ENCODE measurements at places on chromosomes 1 and 21.

DNA sequence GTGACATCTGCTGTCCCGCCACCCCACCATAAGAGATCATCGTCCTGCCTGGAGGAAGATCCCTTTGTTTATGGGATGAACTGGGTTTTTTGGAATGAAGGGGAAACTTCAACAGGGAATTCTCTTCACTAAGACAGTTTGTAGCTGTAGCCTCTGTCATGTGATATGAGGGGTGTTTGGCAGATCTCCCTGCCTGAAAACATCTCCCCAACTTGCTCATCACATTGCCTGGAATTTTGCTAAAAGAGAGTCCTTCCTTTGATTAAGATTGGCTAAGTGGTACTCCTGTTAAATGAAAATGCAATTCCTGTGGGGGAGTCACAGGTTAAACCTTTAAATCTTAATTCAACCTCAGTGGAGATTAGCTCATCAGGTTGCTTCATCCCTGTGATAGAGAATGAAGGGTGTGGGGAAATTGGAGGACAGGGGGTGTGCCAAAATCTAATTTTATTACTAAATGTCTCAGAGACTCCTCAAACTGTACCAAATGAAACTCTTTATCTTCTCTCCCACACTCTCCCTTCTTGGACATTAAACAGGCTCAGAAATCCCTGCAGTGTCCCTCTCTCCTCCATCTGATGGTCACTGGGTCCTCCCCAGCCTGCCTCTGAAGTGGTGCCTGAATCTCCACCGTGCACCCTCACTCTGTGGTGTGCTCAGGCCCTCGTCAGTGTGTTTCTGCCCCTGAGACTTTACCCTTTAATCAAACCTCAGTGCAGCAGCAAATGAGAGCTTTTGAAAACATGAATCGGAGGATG lies 54.8 kb downstream of the IER5 start:
- no peak for DNase-seq

GRCh38 chr1:202220733-202221132 lies 27.1 kb downstream of the LGR6 start:
- no peak for DNase-seq

- no peak for DNase-seq
These were observed 64.4 kb upstream of the ETS2 start for GRCh38 chr21:38741092-38741949.

DNA sequence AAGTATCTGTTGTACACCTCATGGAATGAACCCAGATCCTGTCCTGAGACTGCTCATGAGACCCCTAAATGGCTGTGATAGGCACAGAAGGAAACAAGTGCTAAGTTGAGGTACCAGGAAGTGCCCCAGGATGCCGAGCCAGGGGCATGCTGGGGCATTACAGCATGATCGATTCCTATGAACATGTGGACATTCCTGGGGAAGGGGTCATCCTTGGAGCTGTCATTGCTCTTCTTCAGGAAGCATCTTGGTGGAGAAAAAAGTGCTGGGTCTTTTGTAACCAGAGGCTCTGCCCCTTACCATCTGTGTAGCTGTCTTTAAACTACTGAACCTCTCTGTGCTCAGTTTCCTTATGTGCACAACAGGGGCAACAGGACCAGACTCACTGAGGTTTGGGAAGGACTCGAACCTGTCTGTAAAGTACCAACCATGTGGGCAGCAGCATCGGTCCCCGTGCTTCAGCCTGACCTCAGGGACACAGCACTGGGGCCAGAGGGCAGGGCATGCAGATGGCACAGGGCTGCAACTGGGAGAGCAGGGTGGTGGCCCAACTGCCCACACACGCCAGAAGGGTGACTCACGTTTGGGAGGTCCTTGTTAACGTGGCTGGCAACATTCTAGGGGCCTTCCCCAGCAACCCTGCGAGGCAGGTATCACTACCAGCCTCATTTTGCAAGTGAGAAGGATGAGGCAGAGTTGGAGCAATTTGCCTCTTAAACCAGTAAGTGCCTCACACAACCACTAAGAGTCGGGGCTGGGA lies 142.3 kb upstream of the EDN2 start:
- DNase-seq: no peak

DNA sequence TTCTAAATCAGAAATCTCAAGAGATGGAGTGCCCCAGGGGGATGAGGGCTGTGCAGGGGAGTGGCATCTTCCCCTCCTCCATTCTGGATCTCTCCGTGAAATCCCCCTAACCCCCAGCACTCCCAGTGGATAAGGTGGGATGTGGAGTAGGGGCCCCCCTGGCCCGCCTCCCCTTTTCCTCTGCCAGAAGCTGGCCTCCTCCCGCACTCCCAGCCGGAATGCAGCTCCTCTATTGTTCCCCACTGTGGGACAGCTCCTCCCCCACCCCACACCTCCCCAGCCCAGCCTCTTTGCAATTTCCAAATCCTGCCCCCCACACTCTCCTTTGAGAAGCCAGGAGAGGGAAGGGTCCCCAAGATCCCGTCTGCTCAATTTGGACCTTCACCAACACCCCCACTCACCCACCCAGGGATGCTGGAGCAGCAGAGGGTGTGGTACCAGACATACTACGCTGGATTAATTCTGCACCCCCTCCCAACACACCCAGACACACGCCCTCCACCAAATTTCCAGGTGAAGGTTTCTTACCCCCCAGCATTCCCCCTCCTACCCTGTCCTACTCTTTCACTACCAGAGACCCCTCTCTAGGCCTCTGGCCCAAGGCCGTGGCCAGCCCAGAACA lies 1.9 kb downstream of the MEX3A start:
- DNase-seq: no peak
